Stimulated activated naive CD8-positive, alpha-beta T cell treated with anti-CD3 and anti-CD28 coated beads, Interleukin-15, amount 100 ng/mL, for 72 hours (primary cell): ENCODE measurements at places on chromosomes 2 and 18.

DNA sequence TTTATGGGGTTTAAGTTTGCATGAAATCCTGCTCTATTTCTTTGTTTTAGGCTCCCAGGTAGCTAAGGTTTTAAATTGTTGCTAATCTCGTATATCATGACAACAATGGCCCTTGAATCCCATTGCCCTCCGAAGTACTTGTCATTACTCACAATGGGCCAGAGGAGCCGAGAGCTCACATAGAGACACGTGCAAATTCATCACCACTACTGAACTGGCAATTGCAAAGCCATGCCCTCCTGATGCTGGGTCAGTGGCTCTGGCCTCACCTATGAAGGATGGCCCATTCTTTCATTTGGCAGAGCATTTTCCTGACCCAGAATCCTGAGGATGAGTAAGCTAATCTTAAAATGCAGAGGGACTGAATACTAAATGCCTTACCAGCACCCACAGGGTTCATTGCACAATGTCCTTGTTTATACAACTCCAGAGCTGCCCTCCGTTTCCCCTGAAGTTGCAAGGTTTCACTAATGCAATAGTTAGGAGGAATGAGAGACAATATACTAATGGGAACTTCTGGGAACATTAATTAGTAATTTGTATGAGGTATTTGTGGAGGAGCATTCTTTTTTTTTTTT lies 71.6 kb upstream of the GAREM1 start:
- no peak for DNase-seq

DNA sequence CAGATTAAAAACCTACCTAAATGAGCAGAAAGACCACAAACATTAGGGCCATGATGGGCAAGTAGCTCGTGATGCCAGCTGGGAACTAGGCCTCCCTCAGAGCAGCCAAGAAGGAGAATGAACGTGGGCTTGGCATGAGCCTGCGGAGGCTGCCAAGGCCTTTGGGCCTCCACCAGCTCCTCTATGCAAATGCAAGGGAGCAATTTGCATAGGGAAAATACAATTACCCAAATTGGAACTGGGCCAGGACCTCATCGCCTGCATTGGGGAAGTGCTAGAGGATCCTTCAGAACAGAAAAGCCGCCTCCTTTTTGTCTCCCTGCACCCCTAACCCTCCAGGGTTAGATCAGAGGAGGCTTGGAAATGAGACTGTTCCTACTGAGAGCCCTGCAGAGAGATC lies 326.4 kb downstream of the SMAD2 start:
- no peak for DNase-seq

- no peak for DNase-seq
Observed at GRCh38 chr2:70247364-70248180, 856 bp downstream of the TIA1 start.

DNA sequence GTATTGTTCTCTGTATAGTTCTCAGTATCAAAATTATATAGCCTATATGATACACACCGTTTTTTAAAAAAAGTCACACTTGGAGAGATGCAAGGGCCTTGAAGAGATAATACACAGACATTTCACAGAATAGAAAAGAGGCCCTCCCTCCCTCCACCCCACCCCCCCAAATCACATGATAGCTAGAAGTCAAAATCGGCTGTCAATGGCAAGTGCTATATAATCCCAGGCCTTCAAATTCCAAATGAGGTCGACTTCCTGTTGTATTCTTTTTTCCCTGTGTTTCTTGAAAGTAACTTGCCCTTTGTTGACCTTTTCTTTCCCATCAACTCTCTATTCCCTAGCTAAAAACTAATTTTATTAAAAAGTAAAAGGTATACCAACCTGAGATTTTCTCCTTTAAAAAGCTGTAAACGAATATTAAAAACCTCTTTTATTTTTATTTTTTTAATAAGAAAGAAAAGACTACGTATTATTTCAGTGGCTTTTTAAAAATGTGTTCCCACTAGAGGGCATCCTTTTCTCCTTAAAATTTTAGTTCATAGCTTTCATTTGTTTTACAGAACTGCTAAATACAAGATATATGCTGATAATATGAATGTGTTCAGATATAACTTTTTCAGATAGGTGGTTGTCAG lies 46.6 kb downstream of the KCMF1 start:
- no peak for DNase-seq

GRCh38 chr18:36610258-36610657 lies 218.5 kb downstream of the TPGS2 start:
- DNase-seq: no peak

DNA sequence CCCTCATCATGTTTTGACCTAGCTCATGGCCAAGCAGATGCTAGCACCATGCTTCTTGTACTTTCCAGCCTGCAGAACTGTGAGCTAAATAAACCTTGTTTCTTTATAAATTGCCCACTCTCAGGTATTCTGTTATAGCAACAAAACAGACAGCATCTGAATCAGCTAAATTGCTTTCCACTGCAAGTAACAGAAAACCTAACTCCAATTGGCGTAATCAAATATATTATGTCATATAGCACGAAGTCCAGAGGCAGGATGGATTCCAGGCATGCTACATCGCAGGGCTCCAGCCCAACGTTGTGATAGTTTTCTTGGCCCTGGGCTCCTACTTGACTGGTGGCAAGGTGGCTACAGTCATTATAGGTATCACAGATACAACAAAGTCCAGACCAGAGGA lies 10.4 kb upstream of the CUL3 start:
- DNase-seq: no peak

DNA sequence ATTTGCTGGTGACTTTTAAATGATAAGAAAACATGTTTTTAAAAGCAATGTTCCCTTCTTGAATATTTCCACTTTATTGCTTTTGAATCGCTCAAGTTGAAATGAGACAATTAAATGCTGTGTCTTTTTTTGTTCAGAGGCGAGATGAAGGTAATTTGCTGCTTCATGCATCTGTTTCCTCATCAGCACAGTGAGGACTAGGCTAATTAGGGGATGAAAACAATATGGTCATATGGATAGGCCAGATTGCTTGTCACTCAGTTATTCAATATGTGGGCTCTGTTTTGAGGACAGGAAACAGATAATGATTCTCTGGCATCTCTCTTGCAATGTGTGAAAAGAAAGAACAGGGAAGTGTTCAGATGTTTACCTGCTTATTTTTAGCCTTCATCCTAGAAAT lies 61.0 kb downstream of the ERBB4 start:
- no peak for DNase-seq

DNA sequence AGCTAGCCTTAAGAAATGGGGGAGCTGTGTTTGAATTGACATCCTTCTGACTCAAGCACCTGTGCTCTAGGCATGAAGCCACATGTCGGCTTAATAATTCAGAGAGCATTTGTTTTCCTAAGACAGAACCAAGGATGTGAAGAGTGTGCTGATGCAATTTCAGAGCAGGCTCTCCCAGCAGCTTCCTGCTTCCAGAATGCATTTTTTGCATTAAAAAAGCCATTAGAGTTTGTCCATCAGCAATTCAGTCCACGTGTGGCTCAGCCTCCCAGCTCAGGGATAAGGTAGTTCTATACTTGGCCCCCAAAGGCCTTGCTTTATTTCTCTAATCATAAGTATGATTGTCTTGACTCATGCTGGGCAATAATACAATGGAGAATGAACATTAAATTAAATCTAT lies 37.7 kb downstream of the DOCK10 start:
- no peak for DNase-seq

DNA sequence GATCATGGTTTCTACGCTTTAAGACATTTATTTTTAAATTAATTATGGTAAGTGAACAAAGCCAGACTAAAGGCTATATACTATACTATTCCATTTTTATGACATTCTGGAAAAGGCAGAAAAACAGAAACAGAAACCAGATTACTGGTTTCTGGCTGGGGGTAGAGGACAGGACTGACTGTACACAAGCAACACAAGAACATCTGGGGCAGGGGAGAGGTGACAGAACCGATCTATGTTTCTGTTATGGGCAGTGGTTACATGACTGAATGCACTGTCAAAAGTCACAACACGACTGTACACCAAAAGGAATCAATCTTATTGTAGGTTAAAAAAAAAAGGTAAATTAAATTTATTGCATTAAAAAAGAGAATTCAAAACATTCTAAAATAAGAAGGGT lies 64.7 kb downstream of the PTPN2 start:
- no peak for DNase-seq

- DNase-seq: no peak
Observed at GRCh38 chr2:163849756-163850435, 114.1 kb upstream of the FIGN start.

DNA sequence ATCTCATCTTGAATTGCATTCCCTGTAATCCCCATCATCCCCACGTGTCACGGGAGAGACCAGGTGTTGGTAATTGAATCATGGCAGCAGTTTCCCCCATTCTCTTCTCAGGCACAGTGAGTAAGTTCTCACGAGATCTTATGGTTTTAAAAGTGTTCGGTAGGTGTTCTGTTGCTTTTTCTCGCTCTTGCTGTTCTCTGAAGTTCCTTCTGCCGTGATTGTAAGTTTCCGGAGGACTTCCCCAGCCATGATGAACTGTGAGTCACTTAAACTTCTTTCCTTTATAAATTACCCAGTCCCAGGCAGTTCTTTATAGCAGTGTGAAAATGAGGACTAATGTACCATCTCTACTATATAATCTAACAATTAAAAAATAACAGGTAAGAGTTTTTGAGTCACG lies 409.9 kb upstream of the NRXN1 start:
- no peak for DNase-seq

DNA sequence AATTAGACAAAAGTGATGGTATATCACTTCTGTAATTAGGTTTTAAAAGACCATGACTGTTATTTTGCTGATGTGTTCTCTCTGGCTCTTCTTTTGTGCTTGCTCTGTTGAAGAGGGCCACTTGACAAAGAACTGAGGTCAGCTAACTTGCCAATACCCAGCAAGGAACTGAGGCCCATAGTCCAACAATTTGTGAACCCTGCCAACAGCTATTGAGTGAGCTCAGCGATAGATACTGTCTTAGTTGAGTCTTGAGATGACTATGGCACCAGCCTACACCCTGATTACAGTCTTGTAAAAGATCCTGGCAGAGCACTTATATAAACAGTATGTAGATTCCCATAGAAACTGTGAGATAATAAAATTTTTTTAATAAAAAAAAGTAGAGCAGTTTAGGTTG lies 103.0 kb downstream of the BMPR2 start:
- no peak for DNase-seq

GRCh38 chr2:6676241-6676640 lies 189.5 kb downstream of the CMPK2 start:
- DNase-seq: no peak

DNA sequence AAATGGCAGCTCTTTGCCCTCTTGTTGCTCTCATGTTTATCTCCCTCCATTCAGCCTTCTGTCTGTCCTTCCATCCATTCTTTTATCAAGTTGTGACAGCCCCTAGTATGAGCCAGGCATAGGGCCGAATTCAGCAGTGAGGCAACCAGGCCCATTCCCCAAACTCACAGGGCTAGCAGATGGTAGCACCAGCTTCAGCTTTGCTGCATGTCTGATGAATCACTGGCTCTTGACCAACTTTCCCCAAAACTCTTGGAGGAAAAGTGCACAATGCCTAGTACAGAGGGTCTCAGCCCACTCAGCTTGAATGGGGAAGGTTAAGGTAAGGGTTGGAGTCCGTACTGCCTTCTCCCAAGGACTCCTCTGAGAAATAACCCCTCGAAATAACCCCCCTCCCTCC lies 35.7 kb downstream of the NPAS2 start:
- DNase-seq: no peak

- no peak for DNase-seq
Observed at GRCh38 chr18:75249672-75250470, 39.3 kb downstream of the TSHZ1 start.

DNA sequence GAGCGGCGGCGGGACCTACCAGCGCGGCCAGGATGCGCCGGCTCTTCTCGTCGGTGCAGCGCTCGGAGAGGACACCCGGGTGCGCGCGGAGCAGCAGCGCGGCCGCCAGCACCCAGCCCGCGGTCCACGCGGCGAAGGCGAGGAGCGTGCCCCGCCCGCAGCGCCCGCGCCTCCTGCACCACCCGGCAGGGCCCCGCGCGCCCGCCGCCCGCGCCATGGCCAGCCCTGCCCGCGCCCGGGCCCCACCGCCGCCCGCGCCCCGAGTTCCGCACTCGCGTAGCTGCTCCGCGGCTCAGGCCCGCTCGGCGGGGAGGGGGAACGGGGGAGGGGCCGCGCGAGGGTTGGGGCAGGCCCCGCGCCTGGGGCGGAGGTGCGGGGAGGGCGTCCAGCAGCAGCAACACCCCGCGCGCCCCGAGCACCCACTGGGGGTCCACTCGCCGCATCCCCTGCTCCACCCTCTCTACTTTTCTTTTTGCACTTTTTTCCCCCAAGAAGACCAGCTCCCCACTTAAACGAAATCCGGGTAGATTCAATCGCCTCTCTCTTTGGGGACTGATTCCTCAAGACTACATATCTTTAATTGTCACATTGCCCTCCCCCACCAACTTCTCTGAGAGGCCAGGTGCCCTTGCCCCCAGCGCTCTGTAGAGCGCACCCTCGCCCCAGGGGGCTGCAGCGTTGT lies at the start of gene DIPK1C:
DIPK1C (minus strand) TSS at position 266 of the 682 bp plus-strand sequence; CDS start at position 217, 49 bp downstream.
- peak; percentile 13 for DNase-seq

GRCh38 chr2:11032396-11032795 lies 120.7 kb downstream of the KCNF1 start:
- DNase-seq: no peak

- no peak for DNase-seq
Observed at GRCh38 chr2:149908726-149909683, 321.4 kb upstream of the MMADHC start.

DNA sequence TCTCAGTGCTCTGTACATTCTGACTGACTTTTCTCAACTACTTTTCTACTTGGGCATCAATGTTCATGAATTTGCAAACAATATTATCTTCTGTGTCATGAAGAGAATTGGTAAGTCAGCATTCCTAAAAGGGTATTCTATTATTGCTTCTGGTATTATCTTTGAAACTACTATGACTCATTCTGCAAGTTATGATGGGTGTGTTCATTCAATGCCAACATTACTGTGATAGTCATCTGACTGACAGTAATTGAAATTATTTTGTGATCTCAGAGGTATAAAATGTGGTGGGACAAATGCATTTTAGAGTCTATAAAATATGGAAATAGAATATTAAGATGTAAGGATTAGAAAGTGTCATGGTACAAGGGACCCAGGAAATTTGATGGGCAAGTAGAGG lies 736.0 kb upstream of the CELF4 start:
- DNase-seq: no peak

- DNase-seq: no peak
Observed at GRCh38 chr2:15811367-15811766, 129.0 kb upstream of the MYCN start.

GRCh38 chr2:235505181-235505741 lies 11.4 kb downstream of the AGAP1 start:
- DNase-seq: no peak

DNA sequence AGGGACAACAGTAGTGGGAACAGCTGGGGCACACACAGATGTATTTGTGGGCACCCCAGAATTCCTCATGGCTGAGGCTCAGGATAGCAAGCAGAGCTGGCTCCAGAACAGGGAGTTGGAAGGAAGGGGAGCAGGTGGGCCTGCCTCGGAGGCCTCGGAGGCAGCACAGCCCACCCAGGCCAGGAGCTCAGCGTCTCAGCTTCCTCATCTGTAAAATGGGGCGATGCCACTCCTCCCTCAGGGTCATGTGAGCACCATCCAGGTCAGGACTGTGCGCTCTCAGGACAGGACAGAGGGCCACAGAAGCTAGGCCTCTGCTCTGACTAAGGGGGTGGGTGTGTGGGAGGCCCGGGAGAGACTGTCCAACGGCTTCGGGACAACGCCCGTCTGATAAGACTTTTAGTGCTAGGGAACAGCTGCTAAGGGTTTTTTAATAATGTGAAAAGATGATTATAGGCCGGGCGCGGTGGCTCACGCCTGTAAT lies 106.2 kb downstream of the HDAC4 start:
- no peak for DNase-seq

GRCh38 chr2:36351736-36352349 lies 3.7 kb upstream of the CRIM1 start:
- peak; percentile 10 for DNase-seq
